SJSA1 (cell line): ENCODE measurements at places on chromosomes 16 and 17.
A peak's percentile ranks its signal among the peaks of the same experiment; 100 is the strongest.

DNA sequence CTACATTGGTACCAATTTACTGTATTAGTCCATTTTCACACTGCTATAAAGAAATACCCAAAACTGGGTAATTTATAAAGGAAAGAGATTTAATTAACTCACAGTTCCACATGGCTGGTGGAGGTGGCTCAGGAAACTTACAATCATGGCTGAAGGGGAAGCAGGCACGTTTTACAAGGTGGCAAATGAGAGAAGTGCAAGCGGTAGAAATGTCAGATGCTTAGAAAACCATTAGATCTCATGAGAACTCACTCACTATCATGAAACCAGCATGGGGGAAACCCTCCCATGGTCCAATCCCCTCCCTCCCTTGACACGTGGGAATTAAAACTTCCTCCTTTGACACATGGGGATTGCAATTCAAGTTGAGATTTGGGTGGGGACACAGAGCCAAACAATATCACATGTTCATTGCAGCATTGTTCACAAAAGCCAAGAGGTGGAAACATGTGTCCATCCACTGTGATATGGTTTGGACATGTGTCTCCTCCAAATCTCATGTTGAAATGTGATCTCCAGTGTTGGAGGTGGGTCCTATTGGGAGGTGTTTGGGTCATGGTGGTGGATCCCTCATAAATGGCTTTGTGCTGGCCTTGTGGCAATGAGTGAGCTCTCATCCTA is 3.1 kb upstream of the SPACA3 start:
- no peak for DNase-seq

DNA sequence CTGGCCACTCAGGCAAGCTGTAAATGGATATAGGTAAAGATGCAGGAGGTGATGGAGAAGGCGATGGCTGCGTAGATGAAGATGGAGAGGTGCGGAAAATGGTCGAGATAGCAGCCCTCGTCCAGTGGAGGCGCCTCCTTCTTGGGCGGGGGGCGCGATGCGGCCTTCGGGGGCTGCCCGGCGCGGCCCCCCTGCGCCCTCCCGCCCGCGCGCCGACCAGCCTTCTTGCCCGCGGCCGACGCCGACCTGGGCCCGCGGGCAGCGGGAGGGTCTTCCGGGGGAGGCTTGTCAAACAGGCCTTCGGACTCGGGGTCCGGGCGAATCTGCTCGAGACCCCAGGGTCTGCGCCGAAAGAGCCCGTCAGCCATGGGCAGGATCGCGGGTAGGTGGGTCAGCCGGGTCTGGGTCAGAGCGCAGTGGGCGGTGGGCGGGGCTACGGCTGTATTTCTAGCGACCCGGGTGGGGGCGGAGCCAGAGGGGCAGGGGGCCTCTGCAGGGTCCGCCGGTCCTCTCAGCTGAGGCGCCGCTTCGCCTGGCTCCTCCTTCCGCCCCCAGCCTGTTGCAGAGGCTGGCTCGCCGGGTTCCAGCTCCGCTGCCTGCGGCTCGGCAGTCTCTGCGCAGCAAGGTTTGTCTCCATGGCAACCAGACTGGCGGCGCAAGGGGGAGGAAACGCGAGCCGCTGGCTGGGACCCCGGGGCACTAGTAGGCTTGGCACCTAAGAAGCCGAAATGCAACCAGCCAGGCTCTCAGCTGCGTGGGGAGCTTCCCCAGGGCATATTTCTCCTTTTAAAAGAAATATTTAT is 14.4 kb downstream of the MIS12 start:
- peak; percentile 90 for DNase-seq

GRCh38 chr17:63399856-63400255 is 46.2 kb downstream of the CYB561 start:
- DNase-seq, result no peak

- DNase-seq, result no peak
These were observed 911 bp downstream of the ARL16 start for GRCh38 chr17:81682565-81683207.

DNA sequence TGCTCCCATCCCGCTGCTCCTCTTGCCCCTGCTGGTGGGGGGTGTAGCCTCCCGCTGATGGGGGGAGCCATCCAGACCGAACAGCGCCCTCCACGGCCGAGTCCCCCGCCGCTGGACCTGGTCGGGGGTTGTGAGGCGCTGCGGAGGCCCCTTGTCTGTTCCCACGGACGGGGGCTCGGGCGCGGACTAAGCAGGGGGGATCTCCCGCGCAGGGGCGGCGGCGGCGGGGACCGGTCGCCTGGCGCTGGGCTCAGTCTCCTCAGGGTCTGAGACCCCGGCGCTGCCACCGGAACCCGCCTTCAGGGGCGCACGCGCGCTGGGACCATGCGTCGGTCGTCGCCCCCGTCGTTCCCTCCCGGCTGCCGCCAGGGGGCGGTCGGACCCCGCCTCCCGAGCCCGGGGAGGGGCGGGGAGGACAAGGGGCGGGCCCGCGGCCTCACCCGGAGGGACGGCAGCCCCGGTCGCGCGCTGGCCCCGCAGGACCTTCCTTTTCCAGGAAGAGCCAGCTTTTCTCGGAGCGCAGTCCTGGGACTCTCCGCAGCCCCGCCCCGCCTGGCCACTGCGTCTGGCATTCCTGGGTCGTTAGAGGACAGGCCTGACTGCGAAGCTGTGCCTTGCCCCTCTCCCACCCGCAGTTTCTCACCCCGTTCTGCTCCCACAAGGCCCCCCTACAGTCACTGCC is 6.3 kb upstream of the IL32 start:
- peak; percentile 93 for DNase-seq

GRCh38 chr16:53069772-53070171 is 15.0 kb downstream of the CHD9 start:
- DNase-seq, result no peak

- DNase-seq, result no peak
These were observed 53.9 kb upstream of the ERN1 start for GRCh38 chr17:64183815-64184214.

DNA sequence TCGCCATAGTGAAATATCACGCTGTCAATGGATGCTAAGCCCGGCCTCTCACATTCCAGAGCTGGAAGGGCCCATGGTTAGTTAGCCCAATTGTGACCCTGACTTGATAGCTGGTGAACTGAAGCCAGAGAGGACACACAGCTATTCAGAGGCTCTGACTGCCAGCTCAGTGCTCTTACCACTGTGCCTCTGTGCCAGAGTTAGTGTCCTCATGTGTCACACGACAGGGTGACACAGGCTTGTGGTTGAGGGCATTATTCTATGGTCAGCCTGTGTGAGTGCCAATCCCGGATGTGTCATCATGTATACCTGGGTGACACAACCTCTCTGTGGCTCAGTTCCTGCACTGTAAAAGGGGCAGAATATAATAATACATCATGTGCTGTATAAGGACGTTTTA is 2.5 kb upstream of the MT1X start:
- DNase-seq, result no peak

GRCh38 chr17:48704361-48705248 is 17.7 kb downstream of the PRAC1 start:
- no peak for DNase-seq

DNA sequence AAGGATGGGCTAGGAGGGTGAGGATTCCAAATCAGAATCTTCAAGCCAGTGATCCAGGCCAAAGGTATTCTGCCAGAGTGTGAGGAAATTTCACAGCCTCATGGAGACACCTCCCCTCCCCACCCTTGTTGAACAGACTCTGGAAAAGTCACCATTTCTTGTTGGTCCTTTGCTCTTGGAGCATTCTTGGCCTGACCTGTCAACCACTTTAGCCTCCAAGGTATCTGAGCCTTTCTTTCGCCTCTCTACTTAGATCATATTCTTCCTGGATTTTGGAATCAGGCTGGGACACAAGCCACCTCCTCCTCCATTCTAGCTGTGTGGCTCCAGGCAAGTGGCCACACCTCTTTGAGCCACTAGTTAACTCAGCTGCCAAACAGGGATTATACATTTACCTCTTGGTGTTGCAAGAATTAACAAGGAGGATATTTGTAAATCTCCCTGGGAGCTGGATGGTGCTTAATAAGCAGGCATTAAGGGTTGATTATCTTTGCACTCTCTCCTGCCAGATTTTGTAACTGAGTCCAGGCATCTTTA is 193.5 kb downstream of the WWOX start:
- no peak for DNase-seq

GRCh38 chr17:68599552-68600066 is 1.6 kb downstream of the FAM20A start:
- no peak for DNase-seq

- DNase-seq, result no peak
These were observed 305.4 kb downstream of the CEP112 start for GRCh38 chr17:65886315-65887245.

- DNase-seq, result no peak
These were observed 103.6 kb downstream of the GSG1L start for GRCh38 chr16:27959914-27960313.

- DNase-seq, result no peak
These were observed 8.1 kb downstream of the BTBD17 start for GRCh38 chr17:74353446-74354060.

GRCh38 chr16:87957296-87958094 is 6.3 kb downstream of the BANP start:
- DNase-seq, result no peak

DNA sequence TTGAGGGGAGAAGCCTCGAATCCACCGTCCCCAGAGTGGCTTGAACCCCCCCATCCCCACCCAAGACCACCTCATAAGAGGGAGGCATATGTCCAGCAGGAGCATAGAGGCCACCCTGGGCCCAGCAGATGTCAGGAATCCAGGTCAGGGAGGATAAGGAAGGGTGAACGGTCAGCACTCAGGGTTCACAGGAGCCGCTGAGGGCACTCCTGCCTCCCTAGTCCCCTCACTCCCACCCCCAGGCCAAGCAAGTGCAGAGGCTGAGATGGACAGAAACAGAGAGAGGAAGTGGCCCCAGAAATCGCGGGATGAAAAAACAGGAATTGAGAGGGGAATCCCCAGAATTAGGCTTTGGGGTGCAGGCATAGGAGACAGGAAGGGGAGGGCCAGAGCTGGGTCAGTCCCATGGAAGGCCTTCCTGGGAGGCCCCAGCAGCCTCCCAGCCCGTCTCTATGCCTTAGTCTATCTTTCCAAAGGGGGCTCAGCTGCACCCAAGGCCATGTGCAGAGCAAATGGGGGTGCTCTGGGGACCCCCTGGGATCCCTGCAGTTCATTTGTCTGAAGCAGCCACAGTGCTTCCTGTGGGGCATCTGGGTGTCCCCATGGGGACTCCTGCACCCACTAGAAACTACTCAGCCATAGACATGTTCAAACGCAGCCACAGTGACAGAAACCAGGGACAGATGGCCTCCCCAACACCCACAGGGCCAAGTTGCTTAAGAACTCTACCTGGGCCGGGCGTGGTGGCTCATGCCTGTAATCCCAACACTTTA is 1.7 kb downstream of the CMTM3 start:
- no peak for DNase-seq

DNA sequence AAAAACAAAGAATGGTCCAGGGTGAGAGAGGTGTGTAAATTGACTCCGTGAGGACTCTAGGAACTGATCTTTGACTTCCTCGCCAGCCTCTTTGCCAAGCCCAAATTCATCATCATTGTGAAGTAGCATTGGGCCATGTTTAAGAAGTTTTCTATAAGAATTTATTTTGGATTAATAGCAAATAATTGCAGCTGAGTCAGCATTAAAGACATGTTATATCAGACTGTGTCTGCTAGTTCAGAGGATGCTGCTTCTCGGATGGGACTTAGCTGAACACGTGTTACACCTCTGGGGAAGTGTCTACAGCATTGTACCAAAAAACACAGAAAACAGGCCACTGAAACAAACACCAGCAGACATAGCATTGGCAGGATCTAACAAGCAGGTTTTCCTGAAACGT is 366.6 kb downstream of the CDH13 start:
- DNase-seq, result no peak

GRCh38 chr17:42142371-42142896 is 12.4 kb downstream of the RAB5C start:
- peak; percentile 68 for DNase-seq

DNA sequence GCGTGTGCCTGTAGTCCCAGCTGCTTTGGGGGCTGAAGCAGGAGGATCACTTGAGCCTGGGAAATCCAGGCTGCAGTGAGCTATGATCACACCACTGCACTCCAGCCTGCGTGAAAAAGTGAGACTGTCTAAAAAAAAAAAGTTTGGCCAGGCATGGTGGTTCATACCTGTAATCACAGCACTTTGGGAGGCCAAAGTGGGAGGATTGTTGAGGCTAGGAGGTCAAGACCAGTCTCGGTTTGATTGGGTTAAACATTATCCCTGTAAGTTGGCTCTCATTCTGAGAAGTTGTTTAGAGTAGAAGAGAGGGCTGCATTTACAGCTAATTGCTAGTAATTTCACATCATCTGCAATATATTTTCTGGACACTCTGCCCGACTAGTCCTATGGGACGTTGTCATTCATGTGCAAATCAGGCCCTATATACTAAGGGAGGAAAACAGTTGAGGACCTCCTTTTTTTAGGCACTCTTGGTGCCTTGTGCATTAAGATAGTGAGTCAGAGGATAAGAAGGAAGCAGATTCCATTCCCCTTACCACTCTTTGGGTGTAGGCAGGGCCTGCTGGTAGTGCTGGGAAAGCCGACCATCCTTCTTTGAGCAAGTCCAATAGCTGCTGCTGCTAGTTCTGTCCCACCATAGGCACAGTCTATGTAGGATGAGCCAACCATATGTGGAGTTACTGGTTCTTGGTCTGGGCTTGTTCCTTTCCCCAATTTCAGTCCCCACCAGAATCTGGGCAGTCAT is 18.7 kb downstream of the HMOX2 start:
- peak; percentile 73 for DNase-seq

DNA sequence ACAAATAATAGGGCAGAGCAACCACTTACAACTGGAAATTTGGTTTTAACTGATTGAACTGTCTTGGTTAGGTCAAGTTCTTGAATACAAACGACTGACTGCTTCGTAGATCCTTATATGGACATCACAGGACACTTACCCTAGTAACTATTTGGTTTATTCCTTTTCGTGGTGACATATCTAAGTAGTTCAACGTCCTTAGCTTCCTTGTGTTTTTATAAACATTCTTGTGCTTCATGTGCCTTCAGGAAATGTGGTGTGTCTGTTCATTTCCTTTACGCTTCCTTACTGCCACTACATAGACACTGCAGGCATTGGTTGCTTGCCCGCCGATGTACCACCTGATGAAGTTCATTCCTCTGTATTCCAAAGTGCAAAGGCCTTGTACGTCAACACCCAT is 59.3 kb downstream of the USP10 start:
- DNase-seq, result no peak

GRCh38 chr16:34802396-34802795 is 1343.0 kb downstream of the TP53TG3F start:
- DNase-seq, result no peak

- DNase-seq, result no peak
These were observed 684 bp upstream of the NUDT16L1 start for GRCh38 chr16:4692460-4693295.

GRCh38 chr16:383326-384051 is 1.7 kb upstream of the PGAP6 start:
- no peak for DNase-seq
